C1 segment of cervical spinal cord (tissue), 14 donors: ENCODE measurements at places on chromosomes 1 and 21.

DNA sequence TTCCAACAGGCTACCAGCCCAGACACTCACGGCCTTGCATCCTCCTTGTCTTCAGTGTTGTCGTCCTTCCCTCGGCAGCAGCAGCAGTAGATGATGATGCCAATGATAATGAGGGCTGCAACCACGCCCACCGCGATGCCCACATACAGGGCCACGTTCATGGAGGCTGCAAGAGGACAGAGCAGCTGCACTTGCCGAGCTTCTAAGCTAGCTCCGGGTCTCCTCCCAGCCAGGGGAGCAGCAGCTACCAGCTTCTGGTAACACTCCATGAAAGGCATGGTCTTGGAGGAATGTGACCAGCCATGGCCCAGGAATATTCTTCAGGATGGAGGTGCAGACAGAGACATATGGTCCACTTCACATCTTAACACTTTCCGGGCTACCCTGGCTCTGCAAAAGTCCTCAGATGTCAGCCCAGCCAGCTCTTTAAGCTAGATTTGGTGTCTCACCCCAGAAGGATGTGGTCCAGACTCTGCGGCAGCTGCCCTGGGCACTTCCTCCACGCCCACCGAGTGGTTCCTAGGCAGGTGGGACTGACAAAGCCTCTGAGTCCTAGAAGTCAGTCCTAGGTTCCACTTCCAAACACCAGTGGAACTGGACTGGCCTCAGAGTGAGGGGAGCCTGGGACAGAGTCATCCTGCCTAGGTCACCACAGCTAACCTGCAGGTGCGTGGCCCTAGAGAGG lies 35.1 kb downstream of the GPA33 start:
- no peak for DNase-seq

GRCh38 chr1:172350856-172351255 lies 69.6 kb upstream of the C1orf105 start:
- DNase-seq: no peak

DNA sequence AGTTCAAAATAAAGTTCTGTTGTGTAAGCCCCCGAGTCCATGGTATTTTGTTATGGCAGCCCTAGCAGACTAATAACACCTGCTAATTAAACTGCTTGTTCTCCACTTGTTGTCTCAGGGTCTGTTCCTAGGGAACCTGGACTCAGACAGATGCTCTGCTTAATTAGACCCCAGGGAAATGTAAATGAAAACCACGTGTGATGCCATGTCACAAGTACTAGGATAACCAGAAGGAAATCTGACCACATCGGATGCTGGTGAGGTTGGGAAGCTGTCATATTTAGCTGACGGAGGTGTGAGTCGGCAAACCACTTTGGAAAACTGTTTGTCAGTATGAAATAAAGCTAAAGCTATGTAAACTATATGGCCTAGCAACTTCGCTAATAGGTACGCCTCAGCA lies 19.6 kb downstream of the EDN2 start:
- no peak for DNase-seq

- DNase-seq: no peak
Measured at GRCh38 chr1:77686796-77687518, 4.5 kb upstream of the ZZZ3 start.

DNA sequence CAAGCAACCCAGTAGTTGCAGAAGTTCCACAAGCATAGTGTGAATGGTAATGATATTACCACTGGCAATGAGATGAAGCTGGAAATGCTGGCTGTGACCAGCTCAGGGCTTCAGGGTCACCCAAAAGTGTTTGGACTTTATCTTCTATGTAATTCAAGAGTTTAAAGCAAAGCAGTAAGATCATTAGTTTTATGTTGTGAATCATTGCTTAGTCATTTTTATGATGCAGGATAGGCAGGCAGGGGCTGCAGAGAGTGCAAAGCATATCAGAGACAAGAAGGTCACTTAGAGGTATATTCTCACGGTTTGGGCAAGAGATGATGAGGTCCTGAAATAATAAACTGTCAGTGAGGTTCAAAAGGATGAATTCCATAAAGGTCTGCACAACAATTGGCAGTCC lies 147.4 kb downstream of the OLFM3 start:
- DNase-seq: no peak
